ENCODE measurements at places on chromosomes 5 and 9.

- DNase-seq, result no peak
These were observed 69.8 kb downstream of the CMYA5 start for GRCh38 chr5:79759436-79759835.

DNA sequence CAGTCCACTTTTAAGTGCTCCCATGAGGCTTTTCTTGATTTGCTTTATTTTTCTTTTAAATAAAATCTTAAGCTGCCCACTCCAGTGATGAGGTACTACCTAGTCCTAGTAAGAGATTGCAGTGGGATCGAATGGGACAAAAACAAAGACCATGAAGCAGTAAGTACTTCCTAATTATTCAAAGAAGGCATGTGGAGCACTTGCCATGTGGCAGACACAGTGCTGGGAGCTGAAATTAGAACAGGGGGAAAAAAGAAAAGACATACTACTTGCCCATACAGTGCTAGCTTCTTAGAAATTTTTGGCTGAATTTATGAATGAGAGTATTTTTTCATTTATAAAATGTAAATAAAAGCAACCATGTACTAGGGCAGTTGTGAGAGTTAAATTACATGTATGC lies 239.9 kb upstream of the TNC start:
- no peak for DNase-seq

DNA sequence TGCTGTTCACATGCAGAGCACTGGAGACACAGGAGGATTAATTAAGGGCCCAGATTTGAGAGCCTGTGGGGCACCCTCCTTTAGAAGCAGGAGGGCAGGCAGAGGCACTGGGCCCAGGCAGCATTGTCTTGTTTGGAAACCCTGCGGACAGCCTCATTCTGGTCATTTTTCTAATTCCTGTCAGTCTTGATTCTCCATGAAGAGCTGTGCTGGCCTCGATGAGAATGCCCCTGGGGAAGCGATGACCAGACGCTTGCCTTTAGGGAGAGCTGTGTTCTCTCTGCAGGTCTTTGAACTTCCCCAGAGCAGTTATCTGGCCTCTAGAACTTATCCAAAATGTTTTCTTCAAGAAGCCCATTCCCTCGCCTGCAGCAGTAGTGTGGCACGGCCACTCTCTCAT lies 117.8 kb upstream of the PTCH1 start:
- DNase-seq, result no peak

- DNase-seq, result no peak
These were observed 8.4 kb upstream of the UGT3A1 start for GRCh38 chr5:35999547-35999946.

DNA sequence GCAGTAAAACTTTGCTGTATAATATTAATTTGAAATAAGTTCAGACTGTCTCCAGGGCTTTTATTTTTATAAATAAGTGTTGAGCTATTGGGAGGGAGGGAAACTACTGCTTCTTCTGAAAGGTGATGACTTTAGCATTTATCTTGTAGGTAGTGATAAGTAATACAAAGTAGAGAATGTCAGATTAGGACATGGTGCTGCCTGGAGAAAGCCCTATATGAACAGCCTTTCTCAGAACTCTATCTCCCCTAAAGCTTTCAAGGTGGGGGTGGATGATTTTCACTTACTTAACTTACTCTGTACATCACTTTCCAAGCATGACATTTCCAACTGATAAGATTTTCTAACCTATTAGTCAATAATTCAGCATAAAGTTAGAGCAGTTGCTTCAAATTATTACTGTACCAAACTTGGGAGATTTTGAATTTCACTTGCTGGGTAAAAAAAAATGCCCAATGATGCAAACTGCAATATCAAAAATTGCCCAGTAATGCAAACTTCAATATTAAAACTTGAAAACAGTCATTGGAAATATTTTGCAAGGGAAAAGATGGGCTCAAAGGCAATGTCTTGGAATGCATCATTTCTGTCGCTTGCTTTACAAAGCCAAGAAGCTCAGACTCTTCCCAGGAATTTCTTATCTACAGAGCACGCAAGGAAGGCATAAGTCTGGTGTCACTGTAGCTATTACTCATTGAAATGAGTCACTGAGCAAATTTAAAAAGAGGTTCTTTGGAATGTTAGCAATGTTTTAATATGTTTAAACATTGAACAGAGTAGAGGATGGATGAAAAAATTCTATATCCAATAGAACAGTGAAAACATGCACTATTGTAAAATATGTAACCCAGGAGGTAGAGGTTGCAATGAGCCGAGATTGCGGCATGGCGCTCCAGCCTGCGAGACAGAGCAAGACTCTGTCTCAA lies 569.5 kb downstream of the PSAT1 start:
- DNase-seq, result no peak

DNA sequence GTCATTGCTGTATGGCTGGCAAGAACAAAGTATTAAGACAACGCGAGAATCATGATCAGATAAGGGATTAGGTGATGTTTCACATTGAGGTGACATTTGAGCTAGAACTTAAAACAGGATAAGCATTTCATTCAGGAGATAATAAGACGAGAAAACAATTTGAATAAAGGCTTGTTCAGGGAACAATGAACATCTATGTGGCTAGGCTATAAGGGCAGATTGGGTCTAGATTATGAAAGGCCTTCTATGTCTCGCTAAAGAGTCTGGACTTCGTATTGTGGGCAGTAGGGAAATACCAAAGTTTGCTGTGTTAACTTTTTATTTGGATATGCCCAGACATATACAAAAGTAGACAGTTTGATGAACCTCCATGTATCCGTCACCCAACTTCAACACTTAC lies 6.9 kb downstream of the MRPL22 start:
- no peak for DNase-seq

- no peak for DNase-seq
These were observed 56.2 kb upstream of the LPAR1 start for GRCh38 chr9:111094433-111094924.

GRCh38 chr5:120806202-120806601 lies 342.1 kb downstream of the PRR16 start:
- no peak for DNase-seq

DNA sequence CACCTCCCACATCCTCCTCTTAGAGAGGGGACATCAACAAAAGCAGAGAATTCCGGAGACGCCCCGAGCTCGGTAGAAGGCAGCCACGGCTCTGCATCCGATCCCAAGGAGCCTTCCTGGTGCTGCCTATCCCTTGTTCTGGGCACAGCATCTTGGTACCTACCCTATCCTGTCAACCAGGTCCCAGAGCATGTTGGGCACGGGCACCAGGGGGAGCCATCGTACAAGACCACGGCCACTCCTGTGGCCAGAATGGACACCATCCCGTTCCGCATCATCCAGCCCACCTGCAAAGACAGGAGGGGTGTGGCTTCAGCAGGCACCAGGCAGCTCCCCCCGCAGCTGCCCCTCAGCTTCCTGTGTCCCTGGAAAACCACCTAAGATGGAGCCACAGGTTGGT lies 62.7 kb upstream of the ZNF354A start:
- DNase-seq, result peak; percentile 6
